ENCODE measurements at places on chromosomes 6 and 20.
A peak's percentile ranks its signal among the peaks of the same experiment; 100 is the strongest.

GRCh38 chr6:44084231-44085014 is 42.8 kb downstream of the MRPL14 start:
- no peak for DNase-seq

- no peak for DNase-seq
These were observed 48.1 kb downstream of the PRL start for GRCh38 chr6:22248513-22249308.

GRCh38 chr20:47502271-47503239 is 868 bp downstream of the NCOA3 start:
- no peak for DNase-seq

DNA sequence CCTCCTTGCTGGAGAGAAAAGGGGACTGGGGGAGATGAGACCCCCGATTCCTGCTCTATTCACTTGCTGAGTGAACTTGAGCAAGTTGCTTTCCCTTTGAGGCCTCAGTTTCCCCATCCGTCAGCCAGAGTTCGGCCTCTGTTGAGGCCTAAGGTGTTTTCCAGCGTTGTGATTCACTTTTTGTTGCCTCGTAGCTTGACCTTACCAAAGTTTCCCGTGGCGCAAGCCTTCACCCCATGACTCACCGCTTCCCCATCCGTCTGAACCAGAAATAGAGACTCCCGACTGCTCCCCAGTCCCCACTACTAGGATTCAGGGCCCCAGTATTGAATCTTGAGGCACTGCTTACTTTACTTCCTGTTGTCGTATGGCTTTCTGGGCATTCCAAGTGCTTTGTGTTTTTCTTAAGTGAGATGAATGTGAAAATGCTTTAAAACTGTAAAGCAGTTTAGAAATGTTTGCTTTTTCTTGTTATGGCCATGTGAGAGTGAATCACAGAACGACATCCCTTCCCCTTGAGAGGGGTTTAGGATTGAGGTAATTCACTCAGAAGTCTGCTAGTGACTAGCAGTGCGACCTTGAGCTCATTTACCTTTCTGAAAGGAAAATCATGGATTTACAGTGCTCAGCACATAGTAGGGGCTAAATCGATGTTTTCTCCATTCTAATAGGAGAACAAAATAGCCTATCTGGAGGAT is 1.2 kb downstream of the CHMP4B start:
- peak; percentile 6 for DNase-seq

DNA sequence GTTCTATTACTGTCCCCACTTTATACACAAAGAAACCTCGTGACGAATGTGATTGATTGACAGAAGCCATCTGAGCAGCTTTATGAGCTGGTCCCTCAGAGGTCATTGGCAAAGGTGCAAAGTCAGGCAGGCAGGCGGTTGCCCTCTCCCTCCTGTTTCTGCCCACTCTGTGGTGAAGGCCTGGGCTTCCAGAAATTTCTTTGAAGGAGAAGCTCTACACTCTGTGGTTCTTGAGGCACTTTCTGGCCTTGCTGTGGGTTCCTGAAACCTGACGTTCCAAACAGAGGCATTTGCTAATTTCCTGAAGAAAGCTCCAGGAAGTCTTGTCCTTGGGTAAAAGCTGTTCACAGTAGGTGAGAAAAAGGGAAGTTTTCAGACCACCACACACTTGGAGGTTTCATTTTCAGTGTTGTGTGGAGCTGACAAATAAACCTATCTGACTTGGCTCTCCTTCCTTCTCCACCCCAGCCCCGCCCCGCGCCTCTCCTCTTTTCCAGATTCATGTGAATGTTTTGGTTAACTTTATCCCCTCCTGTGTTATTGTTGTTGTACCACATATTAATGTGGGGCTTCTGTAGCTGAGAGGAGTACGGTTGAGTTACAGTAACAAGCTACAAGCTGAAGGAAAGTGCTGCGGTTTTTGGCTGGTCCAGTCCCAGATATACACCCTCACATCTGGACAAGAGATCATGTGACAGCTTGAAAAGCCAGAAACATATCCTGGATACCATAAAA is 274.1 kb downstream of the CLIC5 start:
- DNase-seq: no peak

Measured in stimulated activated CD4-positive, alpha-beta T cell treated with anti-CD3 and anti-CD28 coated beads, Interleukin-1b, Interleukin-23, amount 100 ng/mL, for 4 hours (primary cell).